Left lung (tissue), 14 donors: ENCODE measurements at places on chromosomes 4 and X.
A peak's percentile ranks its signal among the peaks of the same experiment; 100 is the strongest.

DNA sequence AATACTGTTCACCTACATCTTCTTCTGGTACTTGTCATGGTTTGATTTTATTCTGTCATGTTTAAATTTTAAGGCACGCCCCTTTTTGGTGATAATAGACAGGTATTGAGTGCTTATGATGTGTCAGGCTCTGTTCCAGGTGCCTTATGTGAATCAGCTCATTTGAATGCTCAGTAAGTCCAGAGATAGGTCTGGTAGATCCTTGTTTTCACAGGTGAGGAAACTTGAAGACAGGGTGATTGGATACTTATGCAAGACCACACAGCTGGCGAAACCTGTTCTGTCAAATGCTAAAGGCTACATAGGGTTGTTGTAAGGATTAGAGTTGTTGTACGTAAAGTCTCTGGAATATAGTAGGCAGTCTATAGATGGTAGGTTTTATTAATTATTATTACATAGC, 9.6 kb upstream of the SLC25A14 start:
- DNase-seq: no peak

- DNase-seq: no peak
Measured at GRCh38 chrX:10042055-10042454, 74.9 kb downstream of the CLDN34 start.

DNA sequence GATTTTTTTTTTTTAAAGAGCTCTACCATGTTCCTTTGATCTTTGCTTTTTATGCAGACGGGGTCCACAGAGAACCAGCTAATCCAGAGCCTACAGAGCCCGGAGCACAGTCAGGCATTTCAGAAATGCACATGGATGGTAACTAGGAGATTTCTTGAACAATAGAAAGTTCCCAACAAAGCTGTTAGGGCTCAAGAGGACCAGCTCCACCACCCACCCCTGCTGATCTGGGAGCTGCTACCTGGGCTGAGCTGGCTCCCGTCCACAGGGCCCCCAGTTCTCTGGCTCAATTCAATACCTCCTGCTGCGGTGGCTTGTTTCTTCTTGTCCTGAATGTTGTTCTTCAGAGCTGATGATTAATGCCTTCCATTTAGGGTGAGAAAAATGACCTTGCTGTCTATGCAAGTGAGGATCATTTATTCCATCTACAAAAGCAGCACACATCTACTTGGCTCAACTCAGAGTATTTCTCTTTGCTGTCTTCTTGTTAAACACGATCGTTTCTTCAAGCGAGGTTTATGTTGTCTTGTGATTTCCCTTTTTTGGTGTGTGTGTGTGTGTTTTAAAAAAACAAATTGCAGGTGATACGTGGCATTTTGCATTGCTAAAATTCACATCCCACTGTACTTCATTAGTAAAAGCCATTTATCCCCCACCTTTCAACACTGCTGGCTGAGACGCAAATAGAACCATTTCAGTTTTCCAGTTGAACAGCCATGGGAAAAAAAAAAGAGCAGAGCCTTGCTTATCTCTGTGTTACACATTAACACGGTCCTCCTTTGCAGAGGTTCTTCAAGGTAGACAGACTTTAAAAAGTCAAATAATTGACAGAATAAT, 31.3 kb downstream of the IGFBP7 start:
- no peak for DNase-seq

DNA sequence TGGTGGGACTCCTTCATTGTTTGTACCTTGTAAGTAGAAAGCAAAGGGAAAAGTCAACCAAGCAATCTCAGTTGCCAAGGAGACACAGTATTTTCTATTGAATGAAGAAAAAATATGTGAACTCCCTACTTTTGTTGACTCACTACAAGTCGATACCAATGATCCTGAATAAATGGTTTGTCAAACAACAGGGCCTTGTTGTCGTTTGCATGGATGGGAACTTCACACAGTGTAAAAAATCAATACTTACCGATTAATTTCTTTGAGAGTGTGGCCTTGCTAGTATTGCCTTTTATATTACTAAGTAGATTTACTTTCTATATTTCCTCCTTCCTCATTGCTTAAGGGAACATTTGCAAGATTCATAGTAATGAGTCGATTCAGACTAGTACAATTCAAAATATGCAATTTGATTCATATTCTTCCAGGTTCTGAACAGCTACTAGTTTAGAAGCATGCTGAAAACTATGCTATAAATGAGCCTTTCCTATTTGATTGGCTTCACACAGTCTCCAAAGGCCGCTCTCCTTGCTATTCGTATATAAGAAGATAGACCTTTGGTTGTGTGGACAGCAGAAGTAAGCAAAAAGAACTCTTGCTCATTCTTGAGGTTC, 108.0 kb downstream of the ZNF330 start:
- no peak for DNase-seq

DNA sequence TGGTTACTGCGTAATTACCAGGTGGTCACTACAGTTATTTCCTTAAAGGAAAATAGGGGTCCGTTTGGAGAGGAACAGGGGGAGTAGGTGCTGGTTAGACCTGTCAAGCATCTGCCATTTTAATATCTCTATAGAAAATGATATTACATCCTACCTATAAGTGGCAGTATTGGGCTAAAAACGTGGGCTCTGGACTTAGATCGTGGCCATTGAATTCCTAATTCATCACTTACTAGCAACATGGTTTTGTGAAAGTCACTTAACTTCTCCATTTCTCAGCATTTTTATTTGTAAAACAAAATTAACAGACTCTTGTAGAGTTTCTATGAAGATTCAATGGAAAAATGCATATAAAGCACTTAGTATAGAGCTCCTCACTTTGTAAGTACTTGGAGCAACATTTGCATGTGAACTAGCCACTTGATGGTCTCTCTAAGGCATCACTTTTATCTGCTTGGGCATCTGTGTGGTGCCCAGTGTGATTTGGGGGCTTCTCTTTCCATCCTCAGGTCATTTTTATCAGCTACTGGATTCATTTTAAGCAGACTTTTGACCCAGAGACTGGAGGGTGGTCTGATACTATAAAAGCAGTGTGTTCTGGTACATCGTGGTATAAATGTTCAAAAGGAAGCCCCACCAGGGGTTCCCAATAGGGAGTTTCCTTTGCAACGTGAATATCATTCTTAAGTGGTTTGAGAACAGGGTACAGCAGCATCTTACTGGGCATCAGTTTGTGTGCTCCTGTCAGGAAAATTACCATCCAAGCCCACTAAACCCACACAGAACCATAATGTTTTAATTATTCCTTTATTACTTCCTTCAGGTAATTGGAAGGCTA, 42.7 kb upstream of the RASSF6 start:
- peak; percentile 48 for DNase-seq

DNA sequence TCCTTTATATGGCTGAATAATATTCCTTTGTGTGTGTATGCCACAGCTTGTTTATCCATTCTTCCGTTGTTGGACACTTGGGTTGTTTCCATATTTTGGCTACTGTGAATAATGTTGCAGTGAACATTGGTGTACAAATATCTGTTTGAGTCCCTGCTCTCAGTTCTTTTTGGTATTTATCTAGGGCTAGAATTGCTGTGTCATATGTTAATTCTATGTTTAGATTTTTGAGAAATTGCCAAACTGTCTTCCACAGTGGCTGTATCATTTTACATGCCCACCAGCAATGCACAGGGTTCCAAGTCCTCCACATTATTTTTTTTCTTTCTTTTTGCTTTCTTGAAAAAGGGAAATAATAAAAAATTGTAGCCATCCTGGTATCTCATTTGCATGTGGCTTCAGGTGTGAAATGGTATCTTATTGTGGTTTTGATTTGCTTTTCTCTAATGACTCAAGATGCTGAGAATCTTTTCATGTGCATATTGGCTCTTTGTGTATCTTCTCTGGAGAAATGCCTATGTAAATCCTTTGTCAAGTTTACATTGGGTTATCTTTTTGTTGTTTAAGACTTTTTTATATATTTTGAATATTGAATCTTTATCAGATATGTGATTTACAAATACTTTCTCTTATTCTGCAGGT, 129.7 kb downstream of the RAPGEF2 start:
- DNase-seq: no peak

- DNase-seq: no peak
Measured at GRCh38 chrX:53494436-53494835, 60.3 kb upstream of the HSD17B10 start.

DNA sequence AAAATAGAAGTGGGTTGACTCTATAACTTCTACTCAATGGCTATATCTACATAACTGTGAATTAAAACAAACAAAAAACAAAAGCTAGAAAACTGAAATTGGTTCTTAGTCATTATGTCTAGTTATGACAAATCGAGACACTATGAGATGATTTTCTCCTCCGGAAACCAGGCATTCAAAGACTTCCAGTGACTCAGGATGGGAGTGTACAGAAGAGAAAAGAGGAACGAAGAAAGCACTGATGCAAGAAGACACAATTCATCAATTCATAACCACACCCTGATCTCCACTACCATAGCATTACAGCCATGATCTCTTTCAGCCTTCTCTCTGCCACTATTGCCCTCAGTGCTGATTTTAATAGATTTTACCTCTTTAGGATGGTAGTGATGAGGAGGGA, 253.6 kb downstream of the CBLL2 start:
- DNase-seq: no peak

GRCh38 chr4:70195425-70195824, at the start of gene ODAM:
Gene ODAM, plus strand, starts transcription at chr4:70195725. Its CDS starts 819 bp downstream, at chr4:70196544.
- DNase-seq: no peak

DNA sequence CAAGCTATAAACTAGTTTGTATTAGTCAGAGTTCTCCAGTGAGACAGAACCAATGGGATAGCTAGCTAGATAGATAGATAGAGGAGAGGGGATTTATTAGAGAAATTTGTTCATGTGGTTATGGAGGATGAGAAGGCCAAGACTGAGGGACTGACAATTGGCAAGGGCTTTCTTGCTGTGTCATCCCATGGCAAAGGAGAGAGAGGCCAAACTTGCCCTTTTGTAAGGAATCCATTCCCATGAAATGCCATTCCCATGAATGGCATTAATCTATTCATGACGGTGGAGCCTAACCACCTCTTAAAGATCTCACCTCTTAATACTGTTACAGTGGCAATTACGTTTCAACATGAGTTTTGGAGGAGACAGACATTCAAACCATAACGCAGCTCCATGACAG, 58.1 kb downstream of the LINC00632 start:
- no peak for DNase-seq

DNA sequence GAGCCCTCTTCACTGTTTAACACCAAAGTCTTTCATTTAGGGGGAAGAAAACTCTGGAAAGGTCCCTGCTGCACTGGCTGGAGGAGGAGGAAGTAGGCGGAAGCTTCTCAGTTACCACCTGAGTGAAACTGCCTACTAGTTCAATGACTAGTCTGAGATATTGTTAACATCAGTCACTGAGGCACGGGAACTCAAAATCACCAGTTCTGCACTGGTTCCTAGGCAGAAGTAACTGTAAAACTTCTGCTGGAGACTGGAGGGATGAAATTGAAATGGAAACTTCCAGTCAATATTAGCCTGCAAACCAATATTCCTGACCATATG, 178.3 kb downstream of the SNCA start:
- no peak for DNase-seq

- DNase-seq: no peak
Measured at GRCh38 chr4:118296729-118297128, 56.1 kb downstream of the PRSS12 start.

DNA sequence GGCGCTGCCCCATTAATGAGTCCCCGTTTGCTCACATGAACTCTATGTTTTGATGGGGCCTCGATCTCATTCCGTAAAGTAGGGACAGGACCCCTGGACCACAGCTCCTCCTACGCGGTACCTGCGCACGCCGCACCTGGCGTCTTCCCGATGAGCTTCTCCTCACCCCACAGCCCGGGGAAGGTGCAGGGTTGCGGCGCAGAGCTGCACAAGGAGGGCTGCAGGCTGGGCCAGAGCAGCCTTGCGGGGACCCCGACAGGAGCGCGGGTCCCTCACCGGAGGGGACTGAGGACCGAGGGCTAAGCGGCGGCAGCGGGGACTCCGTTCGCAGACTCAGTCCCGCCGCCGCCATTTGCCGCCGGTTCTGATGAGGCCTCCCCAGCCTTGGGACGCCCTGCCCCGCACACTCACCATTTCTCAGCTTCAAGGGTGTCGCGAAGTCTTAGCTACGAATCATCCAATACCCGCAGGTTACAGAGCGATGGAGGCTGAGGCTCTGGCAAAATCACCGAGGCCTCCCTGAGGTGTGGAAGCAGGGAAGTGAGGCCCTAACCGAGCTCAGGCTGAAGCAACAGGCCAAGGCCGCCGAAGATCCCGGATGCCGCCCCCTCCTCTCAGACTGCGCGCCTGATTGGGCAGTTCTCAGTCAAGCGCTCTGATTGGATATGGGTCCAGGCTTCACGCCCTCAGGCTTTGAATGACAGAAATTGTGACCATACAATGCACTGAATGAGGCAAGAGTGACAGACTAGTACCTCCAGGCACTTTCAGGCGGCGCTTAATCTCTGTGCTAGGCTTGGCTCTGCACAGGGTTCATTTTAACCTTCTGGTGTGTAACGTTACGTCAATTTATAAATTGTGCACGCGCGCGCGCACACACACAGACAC, 25.1 kb downstream of the ZNF721 start:
- DNase-seq: peak; percentile 97

DNA sequence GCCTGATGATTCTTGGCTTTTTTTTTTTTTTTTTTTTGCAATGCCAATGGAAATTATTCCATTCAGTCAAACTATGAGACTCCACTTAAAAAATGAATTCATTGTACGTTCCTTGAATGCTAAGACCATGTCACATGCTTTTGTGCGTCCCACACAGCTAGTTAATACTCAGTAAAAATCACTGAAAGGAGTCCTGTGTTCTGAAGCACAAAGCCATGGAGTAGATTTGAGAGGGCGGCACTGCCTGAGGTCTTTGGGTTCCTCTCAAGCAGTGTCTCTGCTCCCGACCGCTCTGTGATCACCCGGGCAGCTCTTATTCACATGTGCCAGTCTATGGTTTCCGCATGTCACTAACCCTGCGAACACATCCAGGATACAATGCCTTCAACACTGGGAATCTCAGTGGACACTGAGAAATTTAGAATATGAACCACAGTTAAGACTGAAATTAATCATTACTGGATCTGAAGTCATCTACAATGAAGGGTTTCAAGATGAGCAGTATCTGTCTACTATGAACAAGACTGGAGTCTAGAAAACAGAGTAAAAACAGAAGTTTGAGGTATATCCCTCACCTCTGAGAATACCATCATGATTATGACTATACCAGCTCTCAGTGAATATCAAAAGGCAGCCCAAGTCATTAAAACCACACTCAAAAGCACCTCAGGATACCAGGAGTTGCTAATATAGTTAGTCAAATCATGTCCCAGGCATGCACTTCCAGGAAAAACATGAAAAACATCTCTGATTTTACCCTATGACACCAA, 193.0 kb downstream of the MGST2 start:
- no peak for DNase-seq

DNA sequence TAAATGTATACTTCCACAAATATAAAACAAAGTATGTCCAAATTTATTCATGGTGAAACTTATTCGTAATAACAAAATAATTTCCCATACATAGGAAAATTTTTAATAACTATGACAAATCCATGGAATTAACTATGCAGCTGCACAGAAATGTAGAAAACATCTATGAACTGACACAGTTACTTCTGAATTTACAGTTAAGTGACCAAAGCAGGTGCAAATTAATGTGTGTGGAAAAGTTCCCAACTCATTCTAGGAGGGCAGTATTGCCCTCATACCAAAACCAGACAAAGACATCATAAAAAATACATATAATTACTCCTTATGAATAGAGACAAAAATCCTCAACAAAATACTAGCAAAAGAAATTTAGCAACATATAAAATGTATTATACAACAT, 12.5 kb downstream of the LDOC1 start:
- no peak for DNase-seq
